Activated naive CD8-positive, alpha-beta T cell treated with anti-CD3 and anti-CD28 coated beads, Interleukin-2, amount 10 ng/mL, durations not matched to agents 7 days and 5 days (primary cell): ENCODE measurements at places on chromosomes 3 and 15. TPM values are rescaled to one million over a fixed set of nuclear protein-coding genes. Genes with fewer than 3 reads are reported as not detected.

XCR1 gene
- total RNA-seq = not detected

DNA sequence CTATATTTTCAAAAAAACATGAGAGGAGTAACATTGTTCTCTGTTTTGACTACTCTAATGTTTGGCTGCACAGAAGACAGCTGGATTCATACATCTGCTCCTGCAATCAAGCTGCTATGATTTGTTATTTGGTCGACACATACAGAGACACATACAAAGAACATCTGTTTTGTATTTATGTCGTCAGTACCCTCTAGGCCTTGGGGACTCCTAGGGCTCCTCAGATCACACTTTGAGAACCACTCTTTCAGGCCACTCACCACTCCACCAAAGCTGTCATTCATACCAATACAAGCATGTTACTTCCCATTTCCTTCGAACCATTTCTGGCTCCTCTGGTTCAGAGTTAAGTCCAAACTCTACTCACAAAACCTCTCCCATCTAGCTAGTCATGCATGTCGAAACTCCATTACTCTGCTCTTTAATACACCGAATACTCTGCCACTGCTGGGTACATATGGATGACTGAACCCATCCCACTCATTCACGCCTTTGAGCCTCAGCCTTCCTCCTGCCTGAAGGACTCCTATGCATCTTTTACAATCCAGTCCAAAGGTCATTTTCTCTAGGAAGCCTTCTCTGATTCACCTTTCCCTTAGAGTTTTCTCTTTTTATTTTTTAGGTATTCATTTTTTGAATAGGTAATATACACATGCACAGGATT is 102.9 kb upstream of the ARHGEF3 start:
- H3K36me3 ChIP-seq = peaks cover 52% of the 10 kb centered on the region
- no peak overlapping the region for H3K4me3 ChIP-seq
- no peak overlapping the region for H3K27ac ChIP-seq
- no peak for DNase-seq

GP5 gene
- total RNA-seq = 2.3 TPM

IL20RB gene
- total RNA-seq = 1.3 TPM

DNA sequence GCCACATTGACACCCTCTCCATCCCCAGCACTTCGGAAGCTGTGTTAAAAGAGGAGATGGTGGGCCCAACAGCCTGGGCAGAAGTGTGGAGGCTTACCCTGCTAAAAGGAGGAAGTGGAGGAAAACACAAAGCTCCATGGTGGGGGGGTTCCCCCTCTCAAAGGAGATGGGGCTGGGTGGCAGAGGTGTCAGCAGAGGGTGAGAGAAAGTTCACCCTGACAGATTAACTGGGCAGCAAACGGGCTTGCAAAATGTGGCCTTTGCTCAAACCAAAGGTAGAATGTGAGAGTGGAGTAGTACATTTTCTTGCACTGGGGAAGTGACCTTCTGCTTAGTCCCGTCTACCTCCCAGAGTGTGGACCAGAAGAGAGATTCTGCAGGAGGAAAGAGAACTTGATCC is 44.7 kb downstream of the MYO1E start:
- peaks cover 15% of the 10 kb centered on the region for H3K4me1 ChIP-seq
- peaks cover 5% of the 10 kb centered on the region for H3K36me3 ChIP-seq
- no peak overlapping the region for H3K4me3 ChIP-seq
- peak; percentile 36 for DNase-seq
- H3K27ac ChIP-seq = peak overlapping the region; percentile 36

DNA sequence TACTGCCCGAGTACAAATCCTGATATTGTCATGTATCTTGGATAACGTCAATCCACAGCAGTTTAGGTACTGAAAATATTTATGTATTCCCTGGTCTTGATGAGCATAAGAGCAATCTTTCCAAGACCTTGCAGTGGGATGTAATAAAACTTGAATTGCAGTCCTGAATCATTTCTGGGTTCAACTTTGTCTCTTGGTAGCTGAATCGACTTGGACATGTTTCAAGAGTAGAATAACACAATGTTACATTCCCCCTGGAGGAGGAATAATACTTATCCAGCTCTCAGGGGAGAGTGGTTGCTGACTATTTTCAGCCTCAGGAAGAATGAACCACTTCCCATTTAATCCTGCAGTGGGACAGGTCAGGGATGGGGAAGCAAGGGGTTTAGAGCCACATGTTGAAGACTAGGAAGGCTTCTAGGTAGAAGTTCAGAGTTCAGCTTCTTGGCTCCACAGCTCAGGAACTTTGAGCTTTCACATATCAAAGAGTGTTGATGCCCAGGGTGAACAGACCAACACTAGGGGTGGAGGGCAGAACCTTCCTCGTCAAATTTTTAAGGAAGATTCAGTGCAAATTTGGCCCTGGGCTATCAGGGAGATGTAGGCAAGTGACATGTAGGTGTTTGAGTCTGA is 43.4 kb upstream of the GPD1L start:
- H3K4me3 ChIP-seq = no peak overlapping the region
- peaks cover 1% of the 10 kb centered on the region for H3K36me3 ChIP-seq
- H3K27me3 ChIP-seq = peaks cover 3% of the 10 kb centered on the region
- no peak overlapping the region for H3K27ac ChIP-seq
- H3K4me1 ChIP-seq = peaks cover 1% of the 10 kb centered on the region

POPDC2 gene
- total RNA-seq = 4.5 TPM

DNA sequence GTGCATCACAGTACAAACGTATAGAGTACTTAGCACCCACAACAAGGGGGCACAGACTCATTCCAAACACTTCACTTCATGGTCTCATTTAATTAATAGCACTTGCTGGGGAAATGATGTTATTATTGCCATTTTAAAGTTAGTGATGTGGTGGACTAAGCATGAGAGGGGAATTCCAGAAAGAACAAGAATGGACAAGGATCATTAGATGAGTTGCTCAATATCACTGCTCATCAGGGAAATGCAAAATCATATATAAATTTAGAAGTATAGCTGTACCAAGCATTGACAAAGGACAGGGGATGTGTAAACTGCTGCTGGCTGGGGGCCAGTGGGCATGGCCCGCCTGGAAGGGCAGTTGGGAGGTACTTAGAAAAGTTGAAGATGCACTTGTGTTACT is 14.6 kb downstream of the PRR20G start:
- no peak overlapping the region for H3K27ac ChIP-seq
- no peak for DNase-seq
- peaks cover 5% of the 10 kb centered on the region for H3K27me3 ChIP-seq

TRIM42 gene
- total RNA-seq = not detected

TMEM212 gene
- total RNA-seq = not detected

DNA sequence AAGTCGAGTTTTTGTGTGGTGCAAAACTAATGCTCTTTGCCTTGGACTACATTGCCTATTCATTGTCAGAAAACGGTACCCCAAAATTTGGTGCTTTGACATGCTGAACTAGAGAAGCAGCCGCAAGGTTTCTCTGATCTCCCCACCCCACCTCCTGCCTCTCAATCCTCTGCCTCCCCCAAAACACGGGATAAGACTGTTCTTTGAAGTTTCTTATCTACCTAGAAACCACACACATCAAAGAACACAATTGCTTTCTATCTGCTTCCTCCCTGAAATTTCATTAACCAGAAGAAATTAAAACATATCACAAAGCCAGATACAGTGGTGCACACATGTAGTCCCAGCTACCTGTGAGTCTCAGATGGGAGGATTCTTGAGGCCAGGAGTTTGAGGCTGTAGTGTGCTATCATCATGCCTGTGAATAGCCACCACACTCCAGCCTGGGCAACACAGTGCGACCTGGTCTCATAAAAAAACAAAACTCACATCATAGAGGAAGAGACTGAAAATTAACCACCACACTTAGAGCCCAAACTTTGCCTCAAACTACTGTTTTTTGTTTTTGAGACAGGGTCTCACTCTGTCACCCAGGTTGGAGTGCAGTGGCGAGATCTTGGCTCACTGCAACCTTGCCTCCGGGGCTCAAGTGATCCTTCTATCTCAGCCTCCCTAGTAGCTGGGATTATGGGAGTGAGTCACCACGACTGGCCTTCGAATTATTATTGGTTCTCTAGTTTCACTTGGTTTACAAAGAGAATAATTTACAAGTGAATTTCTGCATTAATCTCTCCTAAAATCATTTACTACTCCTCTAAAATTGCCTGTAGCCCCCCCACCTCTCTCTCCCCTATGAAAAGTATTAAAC is 2.7 kb upstream of the PCNP start:
- H3K4me3 ChIP-seq = peak overlapping the region; percentile 72
- H3K27me3 ChIP-seq = no peaks in the 10 kb centered on the region
- peaks cover 25% of the 10 kb centered on the region for H3K36me3 ChIP-seq
- peak overlapping the region; percentile 84 for H3K27ac ChIP-seq

GRCh38 chr3:122942239-122942638 is 85.3 kb downstream of the SEMA5B start:
- no peak overlapping the region for H3K27ac ChIP-seq
- H3K27me3 ChIP-seq = peaks cover 19% of the 10 kb centered on the region
- no peak overlapping the region for H3K4me3 ChIP-seq
- no peaks in the 10 kb centered on the region for H3K36me3 ChIP-seq
- peaks cover 15% of the 10 kb centered on the region for H3K4me1 ChIP-seq

- no peak overlapping the region for H3K4me3 ChIP-seq
- no peak for DNase-seq
- H3K27ac ChIP-seq = no peak overlapping the region
- peaks cover 19% of the 10 kb centered on the region for H3K27me3 ChIP-seq
- no peaks in the 10 kb centered on the region for H3K36me3 ChIP-seq
These were observed 118.7 kb downstream of the NUP210 start for GRCh38 chr3:13301286-13301987.

ESYT3 gene
- 0.26 TPM for total RNA-seq
